Ecto neural progenitor cell (in vitro differentiated cells): ENCODE measurements at places on chromosomes 3 and 15.

DNA sequence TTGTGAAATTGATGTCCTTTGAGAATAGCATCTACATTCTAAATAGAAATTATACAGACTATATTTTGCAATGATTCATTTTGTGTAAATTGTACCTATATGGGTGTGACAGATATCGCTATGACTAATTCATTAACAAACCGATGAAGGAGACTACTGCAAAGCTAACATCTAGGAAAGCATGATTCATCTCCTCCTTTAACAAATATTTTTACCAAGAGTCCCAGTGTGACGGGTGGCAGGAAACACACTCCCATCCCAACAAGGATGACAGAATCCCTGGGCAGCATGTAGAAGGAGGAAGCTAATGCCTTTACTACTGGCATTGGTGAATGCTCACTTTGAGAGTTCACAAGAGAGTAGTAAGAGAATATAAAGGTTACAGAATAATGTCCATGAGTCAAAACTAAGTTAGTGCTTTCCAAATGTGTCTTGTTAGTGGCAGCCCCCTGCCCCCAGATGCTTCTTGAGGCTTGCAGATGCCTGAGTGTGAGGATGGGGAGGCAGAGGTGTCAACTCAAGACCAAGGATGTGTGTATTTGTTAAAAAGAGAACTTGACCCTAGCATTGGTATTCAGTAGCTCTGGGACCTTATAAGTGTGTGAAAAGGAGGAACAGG lies 180.6 kb downstream of the FMN1 start:
- DNase-seq: no peak

DNA sequence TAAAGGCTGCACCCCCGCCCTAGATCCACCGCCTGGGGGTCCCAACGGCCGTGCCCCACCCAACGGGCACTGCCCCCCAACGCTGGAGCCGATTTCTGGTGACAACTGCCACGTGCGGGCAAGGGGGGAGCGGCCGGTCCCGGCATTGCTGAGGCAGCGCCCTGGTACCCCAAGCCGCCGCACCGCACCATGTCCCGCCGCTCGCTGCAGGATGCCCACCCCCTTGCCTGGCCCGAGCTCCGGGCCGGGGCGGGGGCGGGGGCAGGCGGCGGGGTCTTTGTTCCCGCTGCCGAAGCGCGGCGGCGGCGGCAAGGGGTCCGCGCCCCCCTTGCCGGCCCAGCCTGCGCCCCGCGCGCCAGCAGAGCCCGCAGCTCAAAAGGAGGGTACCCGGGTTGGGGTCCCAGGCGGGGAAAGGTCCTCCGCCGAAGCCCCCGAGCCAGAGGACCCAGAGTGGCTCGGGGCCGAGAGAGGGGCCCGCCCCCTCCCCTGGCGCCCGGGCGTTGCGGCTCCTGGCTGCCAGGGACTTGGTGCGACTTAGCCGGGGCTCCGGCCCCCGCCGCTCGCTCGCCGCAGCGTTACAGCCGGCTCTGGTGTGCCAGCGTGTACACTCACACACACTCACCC lies 678 bp downstream of the SEMA7A start:
- no peak for DNase-seq

DNA sequence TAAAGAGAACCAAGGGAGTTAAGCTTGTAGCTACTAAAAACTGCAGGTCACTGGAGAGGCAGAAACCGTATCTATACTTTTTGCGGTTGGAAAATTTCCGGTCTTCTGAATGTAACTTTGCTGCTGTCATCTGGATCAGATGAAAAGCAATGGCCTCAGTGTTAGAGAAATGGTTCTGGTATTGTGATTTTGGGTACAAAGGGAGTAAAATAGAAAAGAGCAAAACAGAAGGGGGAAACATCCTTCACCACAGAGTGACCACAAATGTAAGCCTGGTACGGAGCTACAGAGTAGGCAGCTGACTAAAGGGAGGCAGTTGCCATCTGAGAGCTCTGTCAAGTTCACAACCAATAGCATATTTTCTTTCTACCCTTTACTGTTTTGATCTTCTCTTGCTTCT lies 5.6 kb downstream of the CD96 start:
- DNase-seq: no peak

- no peak for DNase-seq
These were observed 72.1 kb upstream of the TPRG1 start for GRCh38 chr3:189099505-189100290.

DNA sequence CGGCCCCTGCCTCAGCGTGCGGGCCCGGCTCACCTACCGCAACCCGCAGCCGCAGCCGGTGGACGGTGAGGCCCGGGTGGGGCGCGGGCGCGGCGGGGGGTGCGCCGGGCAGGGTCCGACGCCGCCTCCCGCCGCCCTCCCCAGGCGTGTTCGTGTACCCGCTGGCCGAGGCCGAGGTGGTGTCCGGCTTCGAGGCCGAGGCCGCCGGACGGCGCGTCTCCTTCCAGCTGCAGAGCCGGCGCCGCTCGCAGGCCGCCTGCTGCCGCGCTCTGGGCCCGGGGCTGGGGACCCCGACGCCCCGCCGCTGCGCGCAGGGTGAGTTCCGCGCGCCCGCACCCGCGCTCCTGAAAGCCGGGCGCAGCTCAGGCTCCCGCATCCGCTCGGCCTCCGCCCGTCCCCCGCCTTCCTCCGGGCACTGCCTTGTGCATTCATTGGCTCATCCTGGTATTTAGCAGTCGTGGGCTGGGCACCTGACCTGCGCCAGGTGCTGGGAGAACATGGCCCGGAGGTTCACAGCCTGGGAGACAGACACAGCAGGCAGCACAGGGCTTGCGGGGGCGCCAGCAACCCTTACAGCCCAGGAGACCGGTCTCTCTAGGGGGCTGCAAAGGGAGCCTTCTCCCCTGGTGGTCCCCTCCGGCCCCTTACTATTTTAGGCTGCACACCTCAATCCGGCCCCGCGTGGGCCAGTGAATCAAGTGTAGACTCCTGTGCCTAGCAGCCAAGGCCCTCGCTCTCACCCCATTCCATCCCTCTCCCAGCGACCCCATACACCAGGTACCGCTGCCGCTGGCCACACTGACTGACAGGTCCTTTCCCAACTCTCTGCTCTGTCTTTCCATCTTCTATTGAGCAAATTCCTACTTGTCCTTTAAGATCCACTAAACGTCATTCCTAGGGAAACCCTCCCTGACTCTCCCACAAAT lies 1.5 kb downstream of the VWA5B2 start:
- no peak for DNase-seq

- no peak for DNase-seq
These were observed 189.2 kb upstream of the FEZF2 start for GRCh38 chr3:62562596-62562995.

DNA sequence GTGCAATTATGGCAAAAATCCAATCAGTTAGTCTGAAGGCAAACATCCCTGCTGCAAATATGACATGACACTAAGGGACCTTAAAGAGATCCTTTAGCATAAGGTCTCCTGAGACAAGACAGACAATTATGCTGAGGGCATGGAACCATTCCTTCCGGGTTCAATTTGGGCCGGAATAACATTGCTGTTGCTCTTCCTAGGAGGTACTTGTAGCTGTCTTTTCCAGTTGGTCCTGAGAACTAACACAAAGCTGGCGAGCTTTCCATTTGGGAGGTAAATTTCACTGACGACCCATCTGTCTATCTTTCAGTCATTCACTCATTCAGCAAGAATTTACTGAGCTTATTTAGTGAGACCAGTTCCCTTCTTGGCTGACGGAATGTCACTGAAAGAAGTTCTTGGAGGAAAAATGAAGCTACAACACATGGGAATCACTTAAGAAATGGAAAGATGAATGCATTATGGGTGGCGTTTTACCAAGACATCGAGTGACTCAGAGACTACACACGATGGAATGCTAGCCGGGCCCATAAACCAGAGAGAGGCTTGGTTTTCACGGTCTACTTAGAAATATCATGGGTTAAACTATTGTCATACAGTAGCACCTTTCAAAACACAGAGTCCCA lies 215.5 kb downstream of the PDZRN3 start:
- no peak for DNase-seq

DNA sequence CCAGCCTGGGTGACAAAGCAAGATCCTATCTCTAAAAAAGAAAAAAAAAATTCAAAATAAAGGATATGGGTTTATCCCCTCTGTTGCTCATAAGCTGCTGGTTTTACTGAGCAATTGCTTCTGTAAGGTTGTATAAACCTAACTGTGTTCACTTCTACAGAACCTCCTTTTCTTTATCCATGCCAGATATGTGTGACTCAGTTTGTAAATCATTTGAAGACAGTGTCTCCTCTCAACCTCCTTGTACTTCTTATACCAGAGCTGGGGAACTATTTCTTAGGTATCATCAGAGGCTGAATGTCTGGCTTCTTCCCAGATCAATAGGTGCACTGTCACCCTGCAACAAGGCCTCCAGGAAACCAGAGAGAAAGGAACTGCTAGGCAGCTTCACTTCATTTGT lies 273.8 kb downstream of the CD47 start:
- DNase-seq: no peak

GRCh38 chr3:105422645-105423044 lies 55.9 kb downstream of the ALCAM start:
- DNase-seq: no peak

- DNase-seq: no peak
These were observed 4.0 kb downstream of the C3orf52 start for GRCh38 chr3:112089956-112090886.

- DNase-seq: no peak
These were observed 333.7 kb downstream of the LPP start for GRCh38 chr3:188487652-188488051.

DNA sequence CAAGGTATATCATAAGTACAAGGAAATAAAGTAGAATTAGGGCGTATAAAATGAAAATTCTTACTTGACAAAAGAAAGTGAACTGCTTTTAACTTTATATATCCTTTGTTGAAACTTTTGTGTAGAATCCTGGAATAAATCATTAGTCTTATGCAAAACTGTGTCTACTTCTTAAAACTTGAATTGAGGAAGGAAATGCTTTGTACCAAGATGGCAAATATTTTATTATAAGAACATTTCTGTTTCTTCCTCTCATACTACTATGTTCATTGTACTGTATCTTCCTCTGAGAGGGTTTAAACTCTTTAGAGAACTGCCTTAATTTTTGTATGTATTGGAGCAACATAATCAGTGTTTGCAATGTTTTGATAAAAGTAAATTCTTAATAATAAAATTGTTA lies 42.0 kb downstream of the RASA2 start:
- no peak for DNase-seq

- no peak for DNase-seq
These were observed 28.4 kb upstream of the EPHB3 start for GRCh38 chr3:184532940-184533732.

- no peak for DNase-seq
These were observed 10.9 kb upstream of the RFT1 start for GRCh38 chr3:53140847-53141845.
